ENCODE measurements at places on chromosomes 11 and 22.

- DNase-seq: no peak
These were observed 313.9 kb downstream of the ST3GAL4 start for GRCh38 chr11:126669416-126669815.

DNA sequence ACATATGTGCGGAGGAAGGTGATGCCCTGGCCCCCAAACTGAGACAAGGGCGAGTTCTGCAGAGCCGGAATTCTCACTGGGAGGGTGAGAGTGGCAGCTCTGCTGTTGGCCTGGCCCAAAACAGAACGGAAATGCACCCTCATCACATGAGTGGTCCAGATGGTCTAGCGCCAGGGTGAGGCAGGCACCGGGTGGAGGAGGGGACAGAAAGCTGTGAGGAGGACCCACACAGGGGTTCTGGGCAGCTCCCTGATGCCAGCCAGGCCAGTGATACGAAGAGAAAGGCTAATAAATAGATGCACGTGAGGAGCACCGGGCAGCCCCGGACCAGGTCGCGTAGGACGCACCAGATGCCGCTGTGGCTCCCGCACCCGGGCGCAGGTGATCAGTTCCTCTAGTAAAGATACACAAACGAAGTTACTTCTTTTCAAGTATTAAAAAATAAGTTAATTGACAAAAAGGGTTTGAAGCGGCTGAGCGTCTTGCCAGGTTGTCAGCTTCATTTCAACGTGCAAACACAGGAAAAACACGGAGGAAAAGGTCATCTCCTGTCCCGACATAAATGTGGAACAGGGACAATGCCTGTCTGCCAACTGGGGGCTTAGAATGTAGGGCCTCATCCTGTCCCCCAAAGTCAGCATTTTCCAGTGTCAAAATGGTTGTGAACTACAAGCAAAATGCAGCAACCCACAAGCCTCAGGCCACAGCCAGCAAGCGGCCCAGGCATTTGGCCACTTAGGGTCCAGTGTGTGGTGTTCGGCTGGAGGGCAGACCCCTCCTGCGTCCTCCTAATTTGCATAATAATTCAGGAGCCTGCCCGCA lies 15.3 kb upstream of the BID start:
- DNase-seq: no peak

DNA sequence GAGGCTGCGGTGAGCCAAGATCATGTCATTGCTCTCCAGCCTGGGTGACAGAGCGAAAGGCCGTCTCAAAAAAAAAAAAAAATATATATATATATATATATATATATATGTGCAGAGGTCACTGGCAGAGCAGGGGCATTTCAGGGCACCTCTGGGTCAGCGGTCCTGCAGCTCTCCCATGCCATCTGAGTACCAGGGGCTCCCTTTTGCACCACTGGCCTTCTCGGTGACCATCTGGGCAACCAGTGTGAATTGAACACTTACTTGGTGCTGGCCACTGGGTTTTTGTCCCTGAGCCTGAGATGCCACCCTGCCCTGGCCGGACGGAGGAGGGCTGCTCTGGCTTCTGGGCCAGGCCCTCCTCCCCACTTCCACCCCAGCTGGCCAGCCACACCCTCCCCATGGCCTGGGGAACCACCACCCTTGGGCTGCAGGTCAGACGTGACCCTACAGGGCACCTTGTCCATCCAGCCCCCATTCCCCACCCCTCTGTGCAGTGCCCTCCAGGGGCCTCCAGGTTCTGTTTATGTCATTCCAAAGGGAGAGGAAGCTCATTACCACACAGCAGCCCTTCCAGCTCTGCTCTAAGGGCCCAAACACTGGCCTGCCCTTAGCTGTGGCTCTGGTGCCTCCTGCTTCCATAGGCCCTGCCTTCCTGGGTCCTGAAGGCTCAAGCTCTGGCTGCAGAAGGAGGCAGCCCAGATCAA lies 10.3 kb downstream of the MAPK8IP1 start:
- no peak for DNase-seq

GRCh38 chr11:75632450-75632849 lies 36.4 kb downstream of the MAP6 start:
- no peak for DNase-seq

GRCh38 chr22:17972385-17973191 lies 51.8 kb downstream of the MICAL3 start:
- no peak for DNase-seq

DNA sequence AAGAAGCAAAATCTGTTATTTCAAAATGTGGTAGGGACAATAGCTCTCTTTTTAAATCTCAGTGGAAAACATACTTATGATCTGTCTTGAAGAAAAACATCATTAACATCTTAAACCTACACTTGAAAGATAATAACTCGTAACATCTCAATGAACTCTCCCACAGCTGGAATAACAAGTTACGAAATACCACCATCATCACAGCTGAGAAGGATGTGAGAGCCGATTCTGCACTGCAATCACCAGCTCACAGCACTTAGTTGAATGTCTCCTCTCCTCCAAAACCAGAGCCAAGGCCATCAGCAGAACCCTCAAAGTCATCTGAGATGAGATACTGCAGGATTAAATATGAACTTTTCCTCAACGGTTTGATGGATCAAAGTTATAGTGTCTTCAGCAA lies 124.3 kb downstream of the ARHGAP20 start:
- no peak for DNase-seq

- DNase-seq: no peak
These were observed 8.0 kb downstream of the RAC2 start for GRCh38 chr22:37235897-37236607.

DNA sequence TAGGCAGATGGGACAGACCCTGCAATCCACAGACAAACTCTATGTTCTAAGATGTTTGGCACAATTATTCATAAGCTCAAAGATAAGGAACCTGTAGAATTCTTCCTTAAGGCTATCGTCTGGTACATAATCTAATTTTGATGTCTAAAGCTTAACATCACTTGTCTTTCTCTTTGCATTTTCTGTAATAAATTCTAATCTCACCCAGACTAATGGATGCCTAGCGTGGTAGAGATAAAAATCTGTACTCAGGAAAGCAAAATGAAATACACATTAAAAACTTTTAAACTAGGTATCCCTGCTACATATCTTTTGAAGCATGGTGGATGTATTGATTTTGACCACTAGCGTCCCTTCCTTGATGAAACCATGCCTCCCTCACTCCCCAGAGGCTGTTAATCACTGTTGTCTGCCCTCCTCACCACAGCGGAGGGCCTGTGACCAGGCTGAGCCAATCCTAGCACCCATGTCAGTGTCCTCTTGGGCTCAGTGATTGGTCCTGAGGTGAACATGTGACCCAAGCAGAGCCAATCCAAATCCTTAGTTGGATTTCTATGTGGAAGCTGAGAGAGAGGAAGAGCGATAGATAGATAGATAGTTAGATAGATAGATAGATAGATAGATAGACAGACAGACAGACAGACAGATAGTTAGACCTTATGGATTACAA lies 82.2 kb upstream of the GRK3 start:
- DNase-seq: no peak

- DNase-seq: no peak
These were observed 7.9 kb downstream of the DDX10 start for GRCh38 chr11:108672786-108673185.

- DNase-seq: no peak
These were observed 3.9 kb upstream of the E2F8 start for GRCh38 chr11:19244621-19245020.

DNA sequence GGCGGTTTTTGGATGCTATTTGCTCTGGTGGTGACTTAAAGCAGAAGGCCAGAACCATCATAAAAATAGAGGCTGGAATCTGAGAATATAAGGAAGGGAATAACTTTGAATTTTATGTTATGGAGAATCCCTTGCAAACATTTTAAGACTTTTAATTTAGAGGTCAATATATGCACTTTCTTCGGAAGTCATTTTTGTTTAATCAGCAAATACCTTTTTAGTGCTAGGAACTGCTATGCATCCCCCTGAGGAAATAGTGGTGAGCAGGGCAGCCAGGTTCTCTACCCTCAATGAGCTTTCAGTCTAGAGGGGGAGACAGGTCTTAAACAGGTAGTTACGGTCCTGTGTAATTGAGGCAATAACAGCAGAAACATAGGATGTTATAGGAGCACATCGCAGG lies 266.5 kb upstream of the MPPED2 start:
- no peak for DNase-seq

DNA sequence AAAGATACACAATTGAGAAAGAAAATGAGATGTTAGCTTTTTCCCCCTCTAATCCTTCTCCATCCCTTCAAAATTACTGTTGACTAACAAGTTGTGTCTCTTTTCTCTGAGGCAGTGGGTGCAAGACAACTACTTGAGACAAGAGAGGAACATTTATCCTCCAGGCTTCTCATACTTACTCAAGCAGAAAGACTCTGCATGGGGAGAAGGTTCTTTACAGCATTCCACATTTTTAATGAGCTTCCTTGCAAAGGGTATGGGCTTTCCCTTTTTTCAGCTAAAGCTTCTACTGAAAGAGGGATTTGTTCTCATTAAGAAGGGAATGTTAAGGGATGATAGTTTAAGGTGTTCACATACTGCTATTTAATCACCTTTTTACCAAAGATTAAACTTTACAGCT lies 47.8 kb downstream of the PAX6 start:
- no peak for DNase-seq

DNA sequence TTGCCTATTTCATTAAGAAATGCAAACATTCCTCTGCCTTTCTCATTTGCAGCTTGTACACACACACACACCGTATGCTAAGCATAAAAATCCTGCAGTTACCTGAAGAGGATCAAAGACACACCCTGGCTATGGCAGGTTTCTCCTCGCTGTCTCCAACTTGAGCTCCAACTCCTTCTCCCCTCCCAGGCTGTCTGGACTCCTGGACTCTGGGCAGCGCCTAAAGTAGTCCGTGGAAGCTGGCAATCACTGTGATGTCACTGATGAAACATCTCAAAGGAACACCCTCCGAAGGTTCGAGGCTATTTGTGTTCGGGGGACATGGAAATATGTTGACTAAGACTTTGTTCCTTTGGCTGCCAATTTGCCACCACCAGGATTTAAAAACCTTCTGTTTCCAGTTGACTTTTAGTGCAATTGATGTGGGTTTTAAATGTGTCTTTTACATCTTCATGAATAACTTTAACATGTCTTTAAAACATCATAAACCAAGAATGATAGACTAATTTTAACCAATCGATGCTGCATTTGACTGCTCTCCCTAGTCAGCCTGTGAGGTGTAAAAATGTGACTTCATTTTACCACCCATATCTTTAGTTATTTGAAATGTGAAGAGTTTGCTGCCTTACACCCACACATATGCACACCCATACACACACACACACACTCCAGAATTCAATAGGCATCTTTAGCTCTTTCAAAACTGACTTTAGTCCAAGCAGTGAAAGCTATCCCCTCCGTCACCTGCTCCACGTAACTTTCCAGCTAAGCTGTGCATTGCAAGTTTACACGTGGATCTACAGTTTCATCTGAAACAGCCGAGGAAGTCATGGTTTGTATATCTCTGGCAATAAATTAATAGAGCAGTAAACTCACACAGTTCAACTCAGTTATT lies at the start of gene SLN:
TSS of gene SLN (minus strand) at position 196 of the 895 bp plus-strand sequence.
- no peak for DNase-seq

DNA sequence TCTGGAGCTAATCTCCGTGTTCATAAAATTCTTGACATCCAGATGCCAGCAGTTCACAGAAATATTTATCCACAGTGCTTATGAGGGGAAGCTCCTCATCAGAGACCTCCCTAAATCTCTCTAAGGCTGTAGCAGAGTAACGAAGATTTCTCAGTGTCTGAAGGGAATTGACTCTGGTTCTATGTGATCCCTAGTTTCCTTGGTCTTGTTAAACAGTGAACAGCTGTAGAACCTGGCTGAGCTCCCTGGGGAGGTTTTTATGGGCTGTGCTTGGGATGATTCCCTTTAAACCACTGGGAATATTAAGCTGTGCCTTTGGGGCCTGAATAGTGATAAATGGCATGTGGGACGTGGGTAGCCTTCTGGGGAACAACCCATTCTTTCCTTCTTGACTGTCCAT lies 43.7 kb upstream of the ARHGAP20 start:
- DNase-seq: no peak

- no peak for DNase-seq
These were observed 86.3 kb upstream of the CRYBB3 start for GRCh38 chr22:25113316-25113721.

DNA sequence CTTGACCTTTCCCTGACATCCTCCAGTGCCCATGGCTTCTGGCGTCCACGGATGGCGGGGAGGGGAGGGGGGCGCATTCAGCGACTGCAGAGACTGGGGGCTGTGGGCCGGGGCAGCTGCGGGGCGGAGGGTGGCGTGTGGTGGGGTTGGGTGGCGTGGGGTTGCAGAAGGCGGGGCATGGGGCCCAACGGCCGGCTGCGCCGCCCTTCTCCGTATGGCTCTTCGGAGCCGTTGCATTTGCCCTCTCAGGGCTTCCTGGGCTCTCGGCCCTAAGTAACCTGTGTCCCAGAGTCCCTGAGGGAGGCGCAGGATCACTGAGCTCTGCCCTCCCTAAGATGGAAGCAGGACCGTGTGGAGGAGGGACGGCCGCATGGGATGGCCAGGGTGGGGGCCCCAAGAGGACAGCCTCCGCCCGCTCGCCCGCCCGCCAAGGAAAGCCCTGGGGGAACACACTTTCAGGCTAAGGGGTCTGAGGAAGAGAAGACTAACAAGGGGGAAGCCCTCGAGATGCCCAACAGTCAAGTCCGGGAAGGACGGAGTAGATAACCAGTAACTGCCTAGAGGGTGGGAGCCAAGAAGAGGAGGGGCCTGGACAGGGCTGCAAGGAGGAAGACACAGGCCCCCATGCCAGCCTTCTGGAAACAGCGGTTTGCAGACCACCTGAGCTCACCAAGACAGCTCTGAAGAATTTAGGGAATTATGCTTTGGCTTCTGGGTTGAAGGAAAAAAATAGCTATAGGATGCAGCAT lies 9.2 kb upstream of the AIFM3 start:
- DNase-seq: no peak

DNA sequence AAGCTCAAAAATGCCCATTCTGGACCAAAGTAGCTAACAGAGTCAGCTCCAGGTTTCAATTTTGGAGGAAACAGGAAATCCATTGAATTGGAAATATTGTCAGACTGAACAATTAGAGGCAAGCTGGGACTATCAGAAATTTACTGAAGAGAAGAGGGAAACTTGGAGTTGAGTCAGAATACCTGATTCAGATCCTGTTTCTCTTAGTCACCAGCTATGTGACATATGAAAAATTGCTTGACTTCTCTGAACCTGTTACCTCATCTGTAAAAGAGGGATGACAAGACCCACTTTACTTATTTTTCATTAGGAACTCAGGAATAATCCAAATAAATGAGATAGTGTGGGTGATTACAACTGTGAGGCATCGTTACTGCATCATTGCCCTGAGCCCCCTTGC lies 148.9 kb upstream of the CADM1 start:
- no peak for DNase-seq

DNA sequence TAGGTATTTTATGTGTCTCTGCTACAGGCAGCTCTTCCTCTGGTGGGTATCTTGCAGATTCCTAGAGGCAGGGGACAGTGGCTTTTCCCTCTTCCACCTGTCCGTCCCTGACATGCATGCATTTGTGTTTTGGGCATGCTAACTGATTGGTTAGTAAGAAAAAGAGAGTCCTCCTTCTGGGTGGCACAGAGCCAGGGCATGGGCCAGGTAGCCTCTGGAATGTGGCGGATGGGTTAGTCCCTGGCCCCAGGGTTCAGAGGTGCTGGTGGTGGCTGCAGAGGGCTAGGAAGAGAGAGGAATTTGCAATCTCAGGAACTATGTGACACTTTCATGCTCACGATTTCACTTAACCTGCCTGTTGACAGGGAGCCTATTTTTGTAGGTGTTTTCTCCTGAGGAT lies 5.8 kb upstream of the MS4A15 start:
- DNase-seq: no peak

- no peak for DNase-seq
These were observed 43.6 kb upstream of the FIBIN start for GRCh38 chr11:26950260-26950719.
